ENCODE measurements at places on chromosomes 5 and 9. TPM values are rescaled to one million over a fixed set of nuclear protein-coding genes. Genes with fewer than 3 reads are reported as not detected.

DNA sequence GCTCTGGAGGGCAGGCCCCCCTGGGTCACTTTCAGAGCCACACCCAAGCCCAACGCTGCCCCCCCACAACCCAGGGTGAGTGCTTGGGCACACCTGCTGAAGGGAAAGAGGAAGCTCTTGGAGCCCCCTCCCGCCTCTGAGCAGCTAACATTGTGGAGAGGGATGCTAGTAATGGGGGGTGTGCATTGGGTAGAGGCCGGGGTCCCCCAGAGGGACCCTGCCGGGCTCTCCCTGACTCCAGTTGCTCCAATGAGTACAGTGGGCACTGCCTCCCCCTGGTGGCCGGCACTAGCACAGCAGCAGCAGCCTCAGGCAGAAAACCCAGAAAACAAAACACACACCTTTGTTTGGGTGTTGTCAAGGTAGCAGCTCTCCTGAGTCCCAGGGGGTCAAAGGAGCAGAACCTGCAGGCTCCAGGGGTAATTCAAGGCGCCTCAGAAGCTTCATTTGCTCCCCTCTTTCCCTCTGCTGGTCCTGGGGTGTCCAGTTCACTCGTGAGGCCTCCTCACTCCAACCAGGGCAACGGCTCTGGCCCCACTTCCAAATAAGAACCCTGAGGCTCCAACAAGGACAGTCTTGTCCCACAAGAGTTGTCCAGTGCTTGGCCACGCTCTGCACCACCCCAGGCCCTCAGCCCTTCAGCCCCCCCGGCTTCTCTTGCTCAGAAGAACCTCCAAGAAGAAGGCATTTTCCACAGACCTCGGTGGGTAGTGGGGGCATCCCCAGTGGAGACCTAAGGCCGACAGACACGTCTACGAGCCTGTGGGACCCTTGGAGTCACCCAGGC is 16.1 kb downstream of the GBGT1 start:
- peaks cover 26% of the 10 kb centered on the region for H3K4me1 ChIP-seq
- peak overlapping the region; percentile 82 for H3K4me3 ChIP-seq
- H3K36me3 ChIP-seq = no peaks in the 10 kb centered on the region
- peak; percentile 42 for DNase-seq

DNA sequence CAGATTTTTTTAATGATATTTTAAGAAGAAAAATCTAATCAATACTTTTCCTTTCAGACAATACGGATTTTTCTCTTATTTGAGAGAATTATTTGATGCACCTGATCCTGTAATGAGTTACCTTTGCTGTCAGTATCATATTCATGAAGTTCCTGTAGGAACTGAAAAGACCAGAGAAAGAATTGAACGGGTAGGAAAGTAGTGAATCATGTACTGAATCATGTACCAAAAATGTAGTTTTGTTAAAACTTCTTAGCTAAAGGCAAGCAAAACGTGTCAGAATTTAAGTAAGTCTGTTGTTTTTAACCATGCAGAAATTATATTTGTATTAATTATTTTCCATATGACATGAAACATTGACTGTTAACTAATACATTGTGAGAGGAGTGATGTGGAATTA is 56.6 kb downstream of the SMC5 start:
- no peaks in the 10 kb centered on the region for H3K27me3 ChIP-seq
- DNase-seq = peak; percentile 45
- H3K27ac ChIP-seq = peak overlapping the region; percentile 51

DNA sequence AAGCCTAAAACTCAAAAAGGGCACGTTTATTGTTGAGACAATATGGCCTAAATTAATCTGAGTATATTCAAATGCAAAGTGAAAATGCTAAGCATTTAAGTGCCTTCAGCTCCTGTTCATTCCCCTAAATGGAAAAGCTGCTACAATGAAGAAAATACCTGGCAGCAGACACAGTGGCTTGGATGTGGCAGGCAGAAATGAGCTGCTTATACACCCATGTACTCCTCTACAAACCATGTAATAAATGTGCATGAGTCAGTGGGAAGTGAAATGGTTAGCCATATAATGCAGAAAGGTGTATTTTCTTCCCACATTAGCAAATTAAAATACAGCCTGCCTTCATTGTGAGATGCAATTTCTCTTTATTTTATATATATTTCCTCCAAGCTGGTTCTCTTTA is 859.2 kb upstream of the SEMA6A start:
- DNase-seq = no peak
- no peaks in the 10 kb centered on the region for H3K36me3 ChIP-seq
- H3K27me3 ChIP-seq = no peaks in the 10 kb centered on the region
- peak overlapping the region; percentile 44 for H3K27ac ChIP-seq
- no peak overlapping the region for H3K4me3 ChIP-seq
- H3K4me1 ChIP-seq = no peaks in the 10 kb centered on the region

DNA sequence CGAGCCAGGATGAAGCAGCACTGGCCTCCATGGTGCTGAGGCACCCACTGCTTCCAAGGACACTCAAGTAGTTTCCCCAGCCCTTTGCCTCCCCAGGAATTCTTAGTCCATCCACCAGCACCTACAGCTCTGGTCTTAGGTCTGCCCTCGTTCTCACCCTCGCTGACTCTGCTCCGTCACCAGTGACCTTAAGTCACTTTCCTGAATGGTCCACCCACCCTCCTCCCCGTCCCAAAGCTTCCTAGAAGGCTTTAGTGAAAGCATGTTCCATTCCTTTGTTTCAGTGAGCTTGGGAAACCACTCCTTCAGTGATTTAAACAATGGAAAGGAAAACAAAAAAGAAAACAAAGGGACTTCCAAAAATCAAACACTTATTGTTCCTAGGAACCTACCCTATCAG is 54.6 kb upstream of the MAP3K1 start:
- no peak for DNase-seq
- H3K4me1 ChIP-seq = peaks cover 16% of the 10 kb centered on the region
- H3K27me3 ChIP-seq = peaks cover 9% of the 10 kb centered on the region
- H3K4me3 ChIP-seq = no peak overlapping the region
- no peaks in the 10 kb centered on the region for H3K36me3 ChIP-seq

DNA sequence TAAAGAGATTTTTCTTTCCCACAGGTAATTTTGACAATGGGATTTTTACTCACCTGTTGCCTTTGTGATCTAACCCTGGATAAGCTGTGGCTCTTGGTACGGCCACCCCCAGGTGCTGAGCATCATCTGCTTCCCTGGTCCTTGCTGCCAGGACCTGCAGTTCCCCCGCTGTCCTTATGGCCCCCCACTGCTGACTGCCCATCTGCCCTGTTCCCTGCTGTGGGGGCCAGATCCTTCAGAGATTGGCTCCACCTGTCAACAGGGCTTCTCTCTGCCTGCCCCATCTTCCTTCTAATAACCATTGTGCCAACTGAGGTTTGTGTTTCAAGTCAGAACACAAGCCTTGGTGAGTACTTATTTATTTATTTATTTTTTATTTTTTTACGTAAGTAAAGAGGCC is 183.3 kb downstream of the MAPKAP1 start:
- H3K4me3 ChIP-seq = no peak overlapping the region
- peaks cover 81% of the 10 kb centered on the region for H3K4me1 ChIP-seq
- H3K36me3 ChIP-seq = peaks cover 23% of the 10 kb centered on the region
- no peaks in the 10 kb centered on the region for H3K27me3 ChIP-seq

GRCh38 chr5:170171811-170172210 is 61.0 kb upstream of the C5orf58 start:
- H3K27ac ChIP-seq = no peak overlapping the region
- no peaks in the 10 kb centered on the region for H3K36me3 ChIP-seq
- peaks cover 10% of the 10 kb centered on the region for H3K4me1 ChIP-seq
- DNase-seq = no peak

GRCh38 chr5:164799391-164799790 is 1294.0 kb downstream of the MAT2B start:
- H3K27ac ChIP-seq = no peak overlapping the region
- H3K4me3 ChIP-seq = no peak overlapping the region
- peaks cover 7% of the 10 kb centered on the region for H3K36me3 ChIP-seq

DNA sequence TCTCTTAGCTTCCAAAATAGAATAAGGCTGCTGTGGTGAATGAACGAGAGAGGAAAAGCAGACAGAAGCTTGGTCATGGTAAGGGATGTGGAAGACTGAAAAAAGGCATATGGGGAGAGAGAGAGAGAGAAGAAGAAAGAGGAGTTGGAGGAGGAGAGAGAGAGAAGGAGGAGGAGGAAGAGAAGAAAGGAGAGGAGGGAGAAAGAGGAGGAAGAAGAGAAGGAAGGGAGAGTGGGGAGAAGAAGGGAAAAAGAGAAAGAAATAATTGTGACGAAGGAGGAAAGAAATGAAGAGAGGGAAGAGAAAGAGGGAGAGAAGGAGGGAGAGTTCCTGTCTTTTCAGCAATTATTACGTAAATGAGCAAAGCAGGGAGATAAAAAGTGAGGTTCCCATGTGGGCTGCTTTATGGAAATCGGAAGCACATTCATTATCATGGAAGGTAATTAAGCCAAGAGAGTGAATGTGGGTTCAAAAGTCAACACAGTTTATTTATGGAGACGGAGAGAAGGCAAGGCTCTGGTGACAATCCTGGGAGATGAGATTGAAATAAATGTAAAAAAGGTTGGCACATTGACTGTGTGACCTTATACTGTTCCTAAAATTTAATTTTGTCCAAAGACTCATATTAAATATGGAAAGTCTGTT is 611.2 kb downstream of the KIF4B start:
- H3K4me1 ChIP-seq = no peaks in the 10 kb centered on the region
- DNase-seq = no peak
- no peaks in the 10 kb centered on the region for H3K27me3 ChIP-seq
- no peak overlapping the region for H3K27ac ChIP-seq
- H3K36me3 ChIP-seq = no peaks in the 10 kb centered on the region

GRCh38 chr5:109784687-109785086 is 95.0 kb downstream of the MAN2A1 start:
- peaks cover 7% of the 10 kb centered on the region for H3K36me3 ChIP-seq
- no peaks in the 10 kb centered on the region for H3K27me3 ChIP-seq
- DNase-seq = no peak
- H3K4me1 ChIP-seq = no peaks in the 10 kb centered on the region
- no peak overlapping the region for H3K4me3 ChIP-seq
- H3K27ac ChIP-seq = no peak overlapping the region

- H3K4me3 ChIP-seq = no peak overlapping the region
- peaks cover 9% of the 10 kb centered on the region for H3K4me1 ChIP-seq
- peaks cover 2% of the 10 kb centered on the region for H3K27me3 ChIP-seq
- no peak overlapping the region for H3K27ac ChIP-seq
- peak; percentile 32 for DNase-seq
Observed at GRCh38 chr9:104780796-104781395, 17.0 kb downstream of the NIPSNAP3B start.

DNA sequence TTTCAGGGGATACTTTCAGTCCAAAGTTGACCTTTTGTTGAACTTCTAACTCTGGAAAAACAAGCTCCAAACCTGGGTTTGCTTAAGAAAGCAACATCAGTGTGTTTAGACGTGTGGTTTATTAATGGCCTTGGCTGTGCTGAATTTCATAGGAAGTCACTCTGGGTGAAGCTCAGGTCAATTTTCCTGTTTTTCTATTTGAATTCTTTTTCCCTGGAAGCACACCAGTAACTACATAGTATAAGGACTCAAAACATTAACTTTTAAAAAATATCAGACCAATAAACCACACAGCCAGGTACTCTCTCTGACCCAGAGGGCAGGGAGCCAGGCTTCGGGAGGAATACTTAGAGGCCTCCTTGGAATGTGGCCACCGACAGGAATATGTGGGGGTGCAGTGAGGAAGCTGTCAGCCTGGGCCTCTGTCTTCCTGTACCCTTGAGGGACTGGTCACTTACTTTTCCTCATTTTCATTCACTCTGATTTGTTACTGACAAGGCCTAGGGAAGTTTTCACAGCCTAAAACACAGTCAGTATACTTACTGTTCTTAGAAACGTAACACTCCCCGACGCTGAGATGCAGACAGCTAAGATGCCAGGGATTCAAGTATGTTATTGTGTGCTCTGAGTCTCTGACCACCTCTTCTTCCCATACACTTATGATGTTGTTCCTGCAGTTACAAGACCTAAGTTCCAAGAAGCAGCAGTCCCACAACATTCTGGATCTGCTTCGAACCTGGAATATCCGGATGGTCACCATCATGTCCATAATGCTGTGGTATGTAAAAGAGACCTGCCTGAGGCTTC is 18.9 kb downstream of the SLC22A5 start:
- H3K4me3 ChIP-seq = peak overlapping the region; percentile 58
- H3K4me1 ChIP-seq = peaks cover 61% of the 10 kb centered on the region
- no peaks in the 10 kb centered on the region for H3K27me3 ChIP-seq
- H3K36me3 ChIP-seq = peaks cover 2% of the 10 kb centered on the region
- H3K27ac ChIP-seq = peak overlapping the region; percentile 91
- DNase-seq = peak; percentile 37

DNA sequence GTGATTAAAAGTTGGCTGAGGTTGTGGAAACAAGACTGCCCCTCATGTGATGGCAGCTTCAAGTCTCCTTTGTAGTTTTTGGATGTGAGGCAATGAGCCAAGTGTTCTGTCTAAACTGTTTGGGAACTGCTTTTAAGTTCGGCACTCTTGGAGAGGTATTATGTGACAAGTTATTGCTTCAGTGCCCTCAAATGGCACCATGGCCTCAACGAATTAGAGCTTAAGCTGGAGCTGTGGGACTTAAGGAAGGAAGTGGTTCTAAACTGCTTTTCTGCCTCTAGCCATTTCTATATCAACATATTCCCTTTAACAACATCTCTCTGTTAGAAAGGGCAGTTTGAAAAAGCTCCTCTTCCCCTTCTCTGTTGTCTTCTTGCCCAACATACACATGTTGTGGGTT is 227.7 kb downstream of the RFK start:
- H3K4me1 ChIP-seq = peaks cover under 1% of the 10 kb centered on the region
- H3K4me3 ChIP-seq = no peak overlapping the region
- no peaks in the 10 kb centered on the region for H3K36me3 ChIP-seq
- DNase-seq = no peak
- H3K27me3 ChIP-seq = no peaks in the 10 kb centered on the region

Gene NKD2
- not detected for total RNA-seq

Gene C9orf50
- total RNA-seq = not detected

Gene SPINK13
- not detected for total RNA-seq
